Fibroblast of skin of right biceps (primary cell): ENCODE measurements at places on chromosomes 16 and 17.
A peak's percentile ranks its signal among the peaks of the same experiment; 100 is the strongest.

- DNase-seq: peak; percentile 38
Observed at GRCh38 chr17:62724398-62725146, 83.5 kb downstream of the MARCHF10 start.

DNA sequence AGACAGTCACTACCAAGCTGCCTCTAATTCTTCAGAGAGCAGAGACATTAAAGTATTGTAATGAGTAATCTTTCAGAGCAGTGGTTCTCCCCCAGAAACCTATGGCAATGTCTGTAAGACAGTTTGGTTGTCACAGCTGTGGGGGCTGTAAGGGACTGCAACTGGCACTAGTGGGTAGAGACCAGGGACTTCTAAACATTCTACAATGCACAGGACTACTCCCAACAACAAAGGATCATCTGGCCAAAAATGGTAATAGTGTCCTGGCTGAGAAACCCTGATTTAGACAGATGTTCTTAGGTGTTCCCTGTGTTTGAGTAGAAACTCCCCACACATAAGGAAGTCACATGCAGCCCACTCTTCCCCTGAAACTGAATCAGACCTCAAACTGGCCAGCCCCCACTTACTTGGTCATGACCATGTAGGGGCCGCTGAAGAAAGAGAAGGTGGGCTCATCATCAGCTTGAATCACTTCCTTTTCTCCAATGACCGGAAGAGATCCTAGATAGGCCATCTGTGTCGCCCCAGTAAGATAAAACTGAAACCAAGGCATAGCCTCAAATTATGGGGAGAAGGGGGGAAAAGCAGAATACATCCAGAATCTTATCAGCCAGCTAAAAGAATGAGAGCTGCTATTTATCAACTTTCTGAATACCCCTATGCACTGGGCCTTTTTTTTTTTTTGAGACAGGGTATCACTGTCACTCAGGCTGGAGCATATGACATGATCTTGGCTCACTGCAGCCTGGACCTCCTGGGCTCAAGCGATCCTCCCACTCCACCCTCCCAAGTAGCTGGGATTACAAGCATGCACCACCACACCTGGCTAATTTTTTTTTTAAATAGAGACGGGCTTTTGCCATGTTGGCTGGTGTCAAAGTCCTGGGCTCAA is 75.8 kb downstream of the TEX14 start:
- DNase-seq: no peak

- no peak for DNase-seq
Observed at GRCh38 chr17:16873174-16874035, 98.5 kb downstream of the TNFRSF13B start.

DNA sequence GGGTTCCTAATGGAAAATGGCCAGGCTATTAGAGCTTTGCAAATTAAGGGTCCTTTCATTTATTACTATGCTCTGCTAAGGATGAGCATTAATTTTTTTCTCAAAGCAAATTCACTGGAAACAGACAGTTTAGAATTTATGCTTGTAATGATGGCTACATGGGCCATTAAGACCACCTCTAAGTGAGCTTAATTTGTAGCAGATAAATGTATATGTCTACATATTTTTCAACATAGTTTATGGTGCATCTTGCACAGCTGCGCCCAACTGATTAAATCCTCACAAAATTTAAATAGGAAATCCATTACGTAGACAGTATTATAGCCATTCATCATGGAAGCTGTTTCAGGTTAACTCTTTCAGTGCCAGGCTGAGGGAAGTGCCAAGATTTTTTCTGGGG is 220.9 kb downstream of the CBLN1 start:
- no peak for DNase-seq

GRCh38 chr16:84656649-84657048 is 8.3 kb downstream of the KLHL36 start:
- DNase-seq: no peak

DNA sequence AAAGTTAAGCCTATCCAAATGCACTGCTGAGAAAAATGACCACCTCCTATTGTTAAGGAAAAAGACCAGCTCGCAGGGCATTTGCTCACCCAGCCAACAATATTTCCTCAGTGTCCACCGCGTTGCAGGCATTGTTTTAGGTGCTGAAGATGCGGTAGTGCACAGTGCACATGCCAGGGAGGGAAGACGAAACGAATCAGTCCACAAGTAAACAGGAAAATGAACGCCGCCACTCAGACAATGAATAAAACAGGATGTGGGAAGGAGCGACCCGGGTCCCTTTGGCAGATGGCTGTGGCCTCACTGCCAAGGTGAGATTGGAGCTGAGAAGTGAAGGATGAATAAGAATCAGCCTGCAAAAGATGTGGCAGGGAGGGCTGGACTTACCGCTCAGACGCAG is 249.2 kb downstream of the FOXL1 start:
- no peak for DNase-seq
